ENCODE measurements at places on chromosomes 5 and 9. TPM values are rescaled to one million over a fixed set of nuclear protein-coding genes. Genes with fewer than 3 reads are reported as not detected.

- H3K27ac ChIP-seq: no peak overlapping the region
- no peaks in the 10 kb centered on the region for H3K36me3 ChIP-seq
- no peak for DNase-seq
- no peak overlapping the region for H3K4me3 ChIP-seq
Observed at GRCh38 chr5:142074006-142074405, 34.6 kb upstream of the NDFIP1 start.

DNA sequence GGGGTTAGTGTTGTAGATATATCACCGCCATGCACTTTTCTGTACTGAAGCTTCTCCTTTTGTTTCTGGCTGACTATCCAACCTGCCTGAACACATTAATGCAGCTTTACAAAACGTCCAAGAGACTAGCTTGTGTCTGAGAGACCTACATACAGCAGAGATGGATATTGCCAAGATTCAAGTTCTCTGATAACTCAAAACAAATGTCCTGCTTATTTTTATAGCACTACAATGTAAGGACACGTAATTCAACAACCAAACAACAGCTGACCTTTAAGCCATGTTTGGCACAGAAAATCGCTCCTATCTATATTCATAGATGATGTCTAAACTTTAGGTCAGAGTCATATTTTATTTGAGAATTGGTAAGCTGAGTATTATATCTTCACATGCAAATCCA is 76.2 kb upstream of the NTRK2 start:
- H3K27me3 ChIP-seq: no peaks in the 10 kb centered on the region
- H3K4me1 ChIP-seq: no peaks in the 10 kb centered on the region
- H3K4me3 ChIP-seq: no peak overlapping the region
- H3K27ac ChIP-seq: no peak overlapping the region

GRCh38 chr5:160287378-160288051 is 24.8 kb downstream of the CCNJL start:
- no peak overlapping the region for H3K4me3 ChIP-seq
- H3K27me3 ChIP-seq: no peaks in the 10 kb centered on the region
- DNase-seq: peak; percentile 50
- no peaks in the 10 kb centered on the region for H3K36me3 ChIP-seq

GRCh38 chr9:76620581-76620980 is 143.7 kb upstream of the PCA3 start:
- DNase-seq: no peak
- no peaks in the 10 kb centered on the region for H3K27me3 ChIP-seq
- no peak overlapping the region for H3K27ac ChIP-seq
- no peaks in the 10 kb centered on the region for H3K36me3 ChIP-seq

DNA sequence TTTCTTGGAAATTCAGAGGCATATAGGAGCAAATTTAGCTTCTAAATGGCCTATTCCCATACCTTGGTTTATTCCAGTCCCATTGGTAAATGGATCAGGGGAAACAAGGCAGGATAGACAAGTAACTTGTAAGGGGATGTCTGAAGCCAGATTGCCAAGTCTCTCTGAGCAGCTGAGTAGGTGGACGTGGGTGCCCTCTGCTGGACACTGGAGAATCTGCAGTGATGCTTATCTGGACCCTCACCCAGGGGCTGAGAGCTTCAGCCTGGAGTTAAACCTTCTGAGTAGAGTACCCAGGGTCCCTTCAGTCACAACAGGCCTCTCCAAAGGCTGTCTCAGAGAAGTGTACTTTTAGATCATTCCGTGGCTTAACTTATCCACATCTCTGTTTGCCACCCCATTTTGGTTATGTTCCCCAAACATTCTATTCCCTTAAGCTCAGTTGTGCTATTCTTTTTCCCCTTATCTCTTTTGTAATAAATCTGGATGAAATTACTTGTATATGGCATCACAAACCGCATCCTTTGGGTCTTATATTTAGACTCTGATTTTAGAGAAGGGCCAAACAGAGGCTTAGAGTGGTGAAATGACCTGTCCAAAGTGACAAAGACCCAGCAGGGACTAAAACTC is 218.3 kb upstream of the GLRA1 start:
- H3K27me3 ChIP-seq: no peaks in the 10 kb centered on the region
- H3K27ac ChIP-seq: no peak overlapping the region
- DNase-seq: peak; percentile 31
- no peaks in the 10 kb centered on the region for H3K4me1 ChIP-seq

DNA sequence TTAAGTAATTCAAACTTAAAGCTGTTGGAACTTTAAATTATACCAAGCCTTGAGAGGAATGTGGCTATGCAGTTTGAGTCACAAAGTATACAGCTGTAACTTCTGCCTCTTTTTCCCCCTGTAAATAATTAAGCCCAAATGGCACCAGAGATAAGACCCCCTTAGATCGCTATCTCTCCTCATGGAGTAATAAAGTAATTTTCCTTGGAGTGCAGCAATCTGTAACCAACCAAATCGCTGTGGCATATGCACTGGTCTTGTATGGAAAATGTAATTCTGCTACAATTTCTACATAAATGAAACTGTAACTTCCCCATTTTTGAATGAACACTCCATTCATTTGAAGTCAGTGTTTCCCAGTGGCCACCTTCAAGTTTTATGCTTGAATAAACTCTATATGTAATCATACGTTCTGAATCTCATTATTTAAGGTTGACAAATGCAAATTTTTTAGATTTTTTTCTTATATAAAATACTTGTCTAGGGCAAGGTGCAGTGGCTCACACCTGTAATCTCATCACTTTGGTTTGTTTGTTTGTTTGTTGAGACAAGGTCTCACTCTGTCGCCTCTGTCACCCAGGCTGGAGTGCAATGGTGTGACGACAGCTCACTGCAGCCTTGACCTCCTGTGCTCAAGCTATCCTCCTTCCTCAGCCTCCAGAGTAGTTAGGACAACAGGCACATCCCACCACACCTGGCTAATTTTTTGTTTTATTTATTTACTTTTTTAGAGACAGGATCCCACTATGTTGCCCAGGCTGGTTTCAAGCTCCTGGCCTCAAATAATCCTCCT is 12.3 kb downstream of the SUSD1 start:
- no peaks in the 10 kb centered on the region for H3K4me1 ChIP-seq
- DNase-seq: no peak
- H3K27ac ChIP-seq: peak overlapping the region; percentile 29
- no peak overlapping the region for H3K4me3 ChIP-seq

The SPTAN1 gene
- 263 TPM for total RNA-seq

- H3K27ac ChIP-seq: peak overlapping the region; percentile 55
- peaks cover 22% of the 10 kb centered on the region for H3K4me1 ChIP-seq
- H3K36me3 ChIP-seq: no peaks in the 10 kb centered on the region
- no peak for DNase-seq
Observed at GRCh38 chr9:134344068-134344799, 18.0 kb downstream of the RXRA start.

The YTHDC2 gene
- total RNA-seq: 22.6 TPM

The LCN12 gene
- 6.5 TPM for total RNA-seq

The FYB1 gene
- total RNA-seq: 8.6 TPM

- H3K4me3 ChIP-seq: no peak overlapping the region
- H3K27me3 ChIP-seq: no peaks in the 10 kb centered on the region
- no peaks in the 10 kb centered on the region for H3K36me3 ChIP-seq
- DNase-seq: no peak
- no peaks in the 10 kb centered on the region for H3K4me1 ChIP-seq
- H3K27ac ChIP-seq: no peak overlapping the region
Observed at GRCh38 chr5:83538786-83539462, 67.4 kb downstream of the VCAN start.

The ORM2 gene
- total RNA-seq: 2.4 TPM

GRCh38 chr9:90827181-90827871 is 25.7 kb downstream of the SYK start:
- no peak overlapping the region for H3K4me3 ChIP-seq
- no peak overlapping the region for H3K27ac ChIP-seq
- H3K27me3 ChIP-seq: no peaks in the 10 kb centered on the region
- no peaks in the 10 kb centered on the region for H3K4me1 ChIP-seq
- H3K36me3 ChIP-seq: no peaks in the 10 kb centered on the region

DNA sequence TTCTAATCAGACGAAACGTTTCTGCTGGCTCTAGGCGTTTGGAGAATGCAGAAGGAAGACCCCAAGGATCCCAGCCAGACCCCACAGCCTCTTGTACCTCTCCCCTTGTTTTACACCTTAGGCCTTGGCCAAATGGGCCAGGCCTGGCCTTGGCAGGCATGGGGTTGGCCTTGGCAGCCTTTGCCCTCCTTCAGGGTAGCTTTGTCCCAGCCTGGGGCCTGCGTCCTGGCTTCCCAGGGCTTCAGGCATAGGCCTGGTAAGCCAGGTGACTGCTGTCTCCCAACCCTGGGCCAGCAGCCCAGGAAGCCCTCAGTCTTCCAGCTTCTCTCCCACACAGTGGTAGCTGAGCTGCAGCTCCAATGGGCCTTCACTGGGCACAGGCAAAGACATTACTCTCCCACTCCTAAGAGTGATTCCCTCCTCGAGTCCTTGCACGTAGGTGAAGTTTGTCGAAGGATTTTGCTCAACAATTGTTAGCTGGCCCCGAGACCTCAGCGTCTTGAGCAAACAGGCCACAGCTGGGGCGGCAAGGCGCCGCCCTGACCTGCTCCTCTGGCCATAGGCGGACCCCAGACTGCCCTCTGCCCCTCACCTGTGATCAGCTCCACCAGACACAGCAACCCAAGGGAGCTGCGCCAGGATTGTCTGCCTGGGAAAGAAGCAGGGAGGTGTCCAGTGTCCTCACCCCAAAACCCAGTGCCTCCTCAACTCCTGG is 1.1 kb upstream of the PITX1 start:
- H3K4me1 ChIP-seq: peaks cover 24% of the 10 kb centered on the region
- no peaks in the 10 kb centered on the region for H3K36me3 ChIP-seq
- no peak for DNase-seq

- no peak overlapping the region for H3K27ac ChIP-seq
- no peak overlapping the region for H3K4me3 ChIP-seq
- no peaks in the 10 kb centered on the region for H3K4me1 ChIP-seq
- H3K36me3 ChIP-seq: no peaks in the 10 kb centered on the region
Observed at GRCh38 chr5:158473016-158473635, 614.2 kb upstream of the CLINT1 start.

DNA sequence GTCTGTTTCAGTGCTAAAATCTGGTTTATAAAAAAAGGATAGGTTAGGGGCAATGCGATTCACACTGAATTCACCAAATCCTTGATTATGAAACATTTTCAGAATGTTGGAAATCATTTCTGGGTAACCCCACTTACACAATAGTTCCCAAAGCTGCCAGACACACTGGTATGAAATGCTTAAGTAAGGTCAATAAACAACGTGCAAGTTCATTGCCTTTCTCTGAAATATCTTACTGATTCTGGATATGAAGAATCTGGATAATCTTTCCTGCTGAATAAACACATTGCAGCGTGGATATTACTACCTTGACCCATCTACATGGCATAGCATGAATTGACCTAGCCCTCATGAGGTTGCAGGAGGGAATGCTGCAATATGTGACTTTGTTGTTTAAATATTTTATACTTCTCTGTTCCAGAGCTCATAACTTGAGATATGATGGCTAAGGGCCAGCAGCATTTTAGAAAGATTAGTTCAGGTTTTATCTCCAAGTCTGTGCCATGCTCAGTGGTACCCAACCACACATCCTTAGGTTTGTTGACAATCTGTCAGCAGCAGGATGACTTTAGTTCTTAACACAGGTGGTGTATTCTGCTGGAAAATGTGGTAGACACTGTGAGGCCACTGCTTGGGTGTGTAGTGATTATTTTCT is 121.0 kb downstream of the NREP start:
- H3K27ac ChIP-seq: no peak overlapping the region
- H3K36me3 ChIP-seq: no peaks in the 10 kb centered on the region
- H3K4me3 ChIP-seq: no peak overlapping the region
- no peaks in the 10 kb centered on the region for H3K4me1 ChIP-seq

DNA sequence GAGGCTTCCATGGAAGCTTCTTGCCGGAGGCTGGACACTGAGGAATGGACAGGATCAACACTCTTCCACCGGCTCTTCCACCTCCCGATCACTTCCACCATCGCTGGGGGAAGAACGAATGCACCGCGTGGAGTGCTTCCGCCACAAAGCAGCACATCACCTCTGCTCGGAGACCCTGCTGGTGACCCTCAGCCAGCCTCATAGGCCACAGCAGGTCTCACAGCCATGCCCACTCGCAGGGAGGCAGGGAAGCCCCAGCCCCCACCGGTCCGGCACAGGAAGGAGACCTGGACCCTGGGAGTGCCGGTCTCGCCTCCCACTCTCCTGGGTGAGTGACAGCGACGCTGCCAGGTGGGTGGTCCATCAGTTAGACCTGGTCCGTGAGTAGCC is 4.7 kb downstream of the MRPL36 start:
- no peak for DNase-seq
- H3K27me3 ChIP-seq: no peaks in the 10 kb centered on the region
- no peaks in the 10 kb centered on the region for H3K36me3 ChIP-seq
- H3K27ac ChIP-seq: no peak overlapping the region
- H3K4me3 ChIP-seq: no peak overlapping the region

DNA sequence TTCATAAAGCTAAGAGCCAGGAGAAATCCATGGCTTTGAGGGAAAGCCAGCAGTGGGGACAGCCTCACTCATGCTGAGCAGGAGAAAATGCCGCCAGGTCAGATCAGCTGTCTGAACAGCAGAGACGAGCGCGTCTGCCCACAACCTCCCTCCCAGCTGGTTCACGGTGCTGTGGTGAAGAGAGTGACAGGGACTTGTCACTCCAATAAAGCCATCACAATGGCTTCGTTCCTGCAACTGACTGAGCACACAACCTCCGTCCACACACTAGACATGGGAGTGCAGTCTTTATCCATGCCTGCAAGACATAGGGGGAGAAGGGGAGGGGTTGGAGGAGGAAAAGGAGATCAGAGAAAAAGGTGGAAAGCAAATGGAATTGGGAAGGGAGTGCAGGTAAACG is 206.9 kb downstream of the GABBR2 start:
- no peak overlapping the region for H3K4me3 ChIP-seq
- H3K4me1 ChIP-seq: no peaks in the 10 kb centered on the region
- no peaks in the 10 kb centered on the region for H3K27me3 ChIP-seq
- no peaks in the 10 kb centered on the region for H3K36me3 ChIP-seq
- H3K27ac ChIP-seq: no peak overlapping the region

- H3K27me3 ChIP-seq: no peaks in the 10 kb centered on the region
- no peaks in the 10 kb centered on the region for H3K36me3 ChIP-seq
- DNase-seq: no peak
- no peak overlapping the region for H3K27ac ChIP-seq
- peaks cover 9% of the 10 kb centered on the region for H3K4me1 ChIP-seq
Observed at GRCh38 chr5:176660530-176660859, 13.2 kb downstream of the TSPAN17 start.

The SLCO4C1 gene
- total RNA-seq: 2.9 TPM

GRCh38 chr5:36079200-36079781 is 12.6 kb upstream of the UGT3A2 start:
- H3K4me3 ChIP-seq: no peak overlapping the region
- H3K27ac ChIP-seq: no peak overlapping the region
- peaks cover 3% of the 10 kb centered on the region for H3K27me3 ChIP-seq

DNA sequence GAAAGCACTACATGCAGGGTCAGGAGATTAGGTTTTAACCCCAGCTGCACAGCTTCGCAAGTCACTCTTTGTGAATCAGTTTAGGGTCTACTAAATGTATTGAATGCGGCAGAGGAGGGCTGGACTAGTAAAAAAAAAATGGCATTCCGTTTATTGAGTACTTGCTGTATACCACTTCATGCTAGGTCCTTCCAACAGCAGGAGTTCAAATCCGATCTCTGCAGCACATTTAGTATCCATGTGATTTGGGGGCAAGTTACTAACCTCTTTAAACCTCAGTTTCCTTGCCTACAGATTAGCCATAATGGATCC is 204.4 kb downstream of the SNCAIP start:
- H3K27ac ChIP-seq: no peak overlapping the region
- H3K36me3 ChIP-seq: no peaks in the 10 kb centered on the region
